H54 (cell line): ENCODE measurements at places on chromosomes 4 and X.

DNA sequence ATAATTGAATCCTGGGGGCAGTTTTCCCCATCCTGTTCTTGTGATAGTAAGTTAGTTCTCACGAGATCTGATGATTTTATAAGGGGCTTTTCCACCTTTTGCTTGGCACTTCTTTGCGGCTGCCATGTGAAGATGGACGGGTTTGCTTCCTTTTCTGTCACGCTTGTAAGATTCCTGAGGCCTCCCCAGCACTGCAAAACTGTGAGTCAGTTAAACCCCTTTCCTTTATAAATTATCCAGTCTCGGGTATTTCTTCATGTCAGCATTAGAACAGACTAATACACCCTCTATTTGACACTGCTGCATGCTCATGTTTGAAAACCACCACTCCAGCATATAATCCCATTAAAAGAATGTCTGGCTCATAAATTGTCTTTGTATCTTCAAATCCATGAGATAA, 264.4 kb upstream of the ITM2A start:
- no peak for DNase-seq

- no peak for DNase-seq
These were observed 222.0 kb upstream of the STK26 start for GRCh38 chrX:131801066-131801465.

DNA sequence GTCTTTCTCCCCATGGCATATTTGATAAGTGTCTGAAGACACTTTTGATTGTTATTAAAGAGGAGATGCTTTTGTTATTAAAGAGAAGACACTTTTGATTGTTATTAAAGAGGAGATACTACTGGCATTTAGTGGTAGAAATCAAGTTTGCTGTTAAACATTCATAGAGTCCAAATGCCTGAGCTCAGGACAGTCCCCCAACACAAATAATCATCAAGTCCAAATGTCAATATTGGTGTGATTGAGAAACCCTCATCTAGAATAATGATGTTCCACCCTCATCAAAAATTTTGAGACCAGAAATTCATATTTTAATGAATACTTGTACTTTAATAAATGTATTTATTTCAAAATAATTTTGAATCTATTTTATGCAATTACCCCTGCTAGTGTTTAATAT, 1412.9 kb upstream of the PCDH7 start:
- no peak for DNase-seq

GRCh38 chrX:13923845-13924244, 105.8 kb downstream of the GEMIN8 start:
- no peak for DNase-seq
